MG63 (cell line): ENCODE measurements at places on chromosomes 6 and 20. TPM values are rescaled to one million over a fixed set of nuclear protein-coding genes. Genes with fewer than 3 reads are reported as not detected.

GRCh38 chr20:58072695-58073671 lies 155.5 kb downstream of the ANKRD60 start:
- no peak for DNase-seq

- no peak for DNase-seq
These were observed 8.5 kb downstream of the TNFAIP3 start for GRCh38 chr6:137875606-137876005.

GRCh38 chr20:56607061-56607704 lies 21.9 kb upstream of the TFAP2C start:
- DNase-seq: no peak

DNA sequence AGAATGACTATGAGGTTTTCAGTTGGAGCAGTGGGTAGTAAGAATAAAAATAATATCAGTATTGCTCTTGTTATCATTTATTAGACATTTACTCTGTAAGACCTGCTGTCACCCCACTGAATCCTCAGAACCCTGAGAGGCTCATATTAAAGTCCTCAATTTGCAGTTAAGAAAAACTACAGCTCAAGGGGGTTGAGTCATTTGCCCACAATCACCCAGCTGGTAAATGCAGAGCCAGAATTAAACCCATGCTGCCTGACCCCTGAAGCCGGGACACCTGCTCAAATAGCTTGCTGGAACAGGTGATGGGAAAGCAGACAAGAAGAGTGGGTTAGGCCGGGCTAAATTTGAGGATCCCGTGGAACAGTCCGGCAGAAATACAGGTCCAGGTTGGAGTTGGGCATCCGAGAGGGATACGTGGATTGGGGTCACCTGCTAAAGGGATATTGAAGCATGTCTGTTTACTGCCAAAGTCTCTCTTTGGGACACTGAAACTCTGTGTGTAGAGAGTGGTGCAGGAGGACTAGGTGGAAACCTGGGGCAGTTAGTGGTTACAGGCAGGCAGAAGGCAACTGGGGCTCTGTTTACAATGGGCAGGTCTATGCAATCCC lies 344.1 kb downstream of the CDC5L start:
- no peak for DNase-seq

DNA sequence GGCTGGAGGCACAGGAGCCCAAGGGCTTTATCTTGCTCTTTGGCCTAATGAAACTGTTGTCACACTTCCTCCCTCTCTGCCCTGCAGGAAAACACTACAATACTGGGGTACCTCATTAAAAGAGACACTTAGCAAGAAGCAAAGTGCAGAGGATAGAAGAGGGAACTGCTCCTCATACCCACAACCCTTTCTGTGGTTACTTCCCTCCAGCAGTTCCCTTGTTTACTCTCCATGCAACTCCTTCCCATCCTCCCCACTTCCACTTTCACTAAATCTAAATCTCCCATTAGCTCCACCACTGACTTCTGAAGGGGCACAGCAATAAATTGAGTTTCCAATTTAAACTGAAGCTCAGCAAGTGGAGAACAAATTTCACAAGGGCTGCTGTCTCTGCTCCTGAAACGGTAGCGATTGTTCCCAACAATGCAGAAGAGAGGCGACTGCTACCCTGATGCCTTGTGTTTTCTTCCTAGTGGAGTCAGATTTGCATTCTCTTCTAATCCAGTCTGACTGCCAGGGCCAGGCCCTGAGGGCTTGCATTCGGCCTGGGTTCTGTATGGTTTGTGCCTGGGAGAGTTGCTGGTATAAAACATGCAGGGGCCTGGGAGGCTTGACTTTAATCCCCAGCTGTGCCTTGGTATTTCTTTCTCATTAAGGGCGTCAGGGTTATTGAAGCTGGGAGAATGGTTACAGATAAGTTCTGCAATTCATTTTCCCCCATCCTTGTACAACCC lies 454.7 kb downstream of the TFAP2B start:
- no peak for DNase-seq

DNA sequence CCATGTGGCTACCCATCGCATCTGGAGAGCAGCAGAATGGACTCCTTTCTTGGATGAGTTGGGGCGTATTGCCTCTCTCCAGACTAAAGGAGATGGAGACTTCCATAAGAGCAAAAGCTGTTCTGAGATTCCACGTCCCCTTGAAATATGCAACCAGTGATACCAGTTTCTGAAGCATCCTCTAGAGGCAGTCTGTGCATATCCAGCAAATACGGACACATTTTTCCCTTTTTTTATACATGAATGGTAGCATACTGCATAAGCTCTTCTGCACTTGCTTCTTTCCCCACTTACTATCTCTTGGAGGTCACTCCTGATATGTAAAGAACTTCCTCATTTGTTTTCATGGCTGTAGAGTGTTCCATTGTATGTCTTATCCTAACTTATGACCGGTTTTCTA lies 34.6 kb downstream of the TAF8 start:
- DNase-seq: no peak

Gene ZNF341
- total RNA-seq: 1.0 and 1.5 TPM in 2 replicates

Gene ASCC3
- 19.0 and 32.2 TPM in 2 replicates for total RNA-seq

Gene NEDD9
- total RNA-seq: 8.9 and 9.3 TPM in 2 replicates

Gene BEND6
- 0.49 and 0.91 TPM in 2 replicates for total RNA-seq

Gene TREM1
- not detected in 2 replicates for total RNA-seq
